Left lung (tissue), 14 donors: ENCODE measurements at places on chromosomes 12 and 14. TPM values are rescaled to one million over a fixed set of nuclear protein-coding genes. Genes with fewer than 3 reads are reported as not detected.

GRCh38 chr12:38411426-38411825 lies 94.9 kb downstream of the ALG10B start:
- DNase-seq = no peak

DNA sequence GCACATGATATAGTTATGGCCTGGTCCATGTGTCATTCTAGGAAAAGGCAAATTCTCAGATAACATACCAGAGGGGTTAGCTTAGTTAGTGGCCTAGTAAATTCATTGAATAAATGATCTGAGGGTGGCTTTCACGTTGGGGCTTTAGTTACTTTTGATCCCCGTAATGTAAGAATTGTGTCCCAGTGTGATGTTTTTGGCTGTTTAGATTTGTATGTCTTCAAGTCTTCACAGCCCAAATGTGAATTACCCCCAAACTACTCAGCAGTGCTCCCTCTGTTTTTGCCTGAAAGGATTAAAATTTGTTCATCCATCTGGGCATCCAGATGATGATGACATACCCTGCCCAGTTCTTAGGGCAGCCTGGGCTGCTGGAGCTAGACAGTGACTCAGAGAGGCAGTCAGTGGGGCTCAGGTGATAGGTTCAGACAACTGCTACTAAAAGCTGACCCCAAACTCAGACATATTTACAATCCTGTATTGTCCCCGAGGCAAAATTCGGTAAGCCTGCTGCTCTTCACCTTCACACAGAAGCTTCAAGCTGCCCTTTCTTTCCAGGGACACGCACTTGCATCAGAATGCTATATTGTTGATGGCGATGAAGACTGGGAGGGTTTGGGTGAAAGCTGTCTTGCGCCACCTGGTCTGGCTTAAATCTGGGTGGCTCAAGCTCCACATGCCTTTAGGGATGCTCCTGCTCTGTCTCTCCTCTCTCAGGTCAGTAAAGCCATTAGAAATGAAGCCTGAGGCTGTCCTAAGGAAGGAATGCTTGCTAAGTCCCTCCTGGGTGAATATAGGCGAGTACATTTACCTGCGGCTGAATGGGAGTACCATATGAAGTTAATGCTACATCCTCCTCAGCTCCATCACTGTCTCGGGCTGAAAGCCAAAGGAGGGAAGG lies 10.3 kb downstream of the GPRC5D start:
- no peak for DNase-seq

Gene AICDA
- total RNA-seq = 0.17 TPM

DNA sequence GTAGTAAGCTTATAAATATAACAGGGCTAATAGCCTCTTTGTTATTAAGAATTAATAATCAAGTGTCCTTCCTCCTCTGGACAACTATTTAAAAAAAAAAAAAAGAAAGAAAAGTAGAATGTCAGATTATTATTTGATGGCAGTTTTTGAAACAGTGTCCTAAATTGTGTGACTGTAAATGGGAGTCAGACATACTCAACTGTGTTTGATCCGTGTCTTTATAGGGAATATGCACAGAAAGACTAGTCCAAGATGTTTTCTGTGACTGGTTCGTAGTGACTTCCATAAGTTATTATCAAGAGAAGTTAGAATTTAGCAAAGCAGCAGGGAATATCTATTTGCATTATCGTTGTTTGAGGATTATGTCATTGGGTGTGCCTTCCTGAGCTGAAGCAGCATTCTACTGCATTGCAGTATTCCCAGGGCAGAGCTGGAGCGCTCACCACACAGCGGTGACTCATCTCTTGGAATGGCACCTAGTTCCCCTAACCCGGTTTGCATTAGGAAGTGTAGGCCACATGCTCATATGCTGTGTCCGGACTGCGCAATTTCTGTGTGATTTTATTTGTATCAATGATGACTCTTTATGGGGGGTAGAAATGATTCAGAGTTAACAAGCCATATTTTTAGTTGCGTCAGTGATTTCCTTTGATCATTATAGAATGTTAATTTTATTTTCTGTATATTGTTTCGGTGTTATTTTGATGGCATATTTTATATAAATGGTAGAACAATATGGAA lies 7.9 kb downstream of the DYNC1H1 start:
- DNase-seq = peak; percentile 84

GRCh38 chr12:29617407-29617803 lies 119.9 kb upstream of the OVCH1 start:
- DNase-seq = no peak

- DNase-seq = no peak
Observed at GRCh38 chr14:94643316-94644101, 31.3 kb downstream of the SERPINA3 start.

Gene CIROP
- total RNA-seq = not detected

Gene EFCAB11
- total RNA-seq = 5.4 TPM

- DNase-seq = no peak
Observed at GRCh38 chr14:64792871-64793560, 86.7 kb downstream of the SPTB start.

GRCh38 chr14:74144789-74145188 lies 60.0 kb downstream of the LIN52 start:
- DNase-seq = no peak

- DNase-seq = no peak
Observed at GRCh38 chr14:27506272-27506671, 908.4 kb upstream of the NOVA1 start.

- no peak for DNase-seq
Observed at GRCh38 chr12:51229116-51229809, 9.4 kb upstream of the DAZAP2 start.

Gene CRIP1
- total RNA-seq = 281 TPM

DNA sequence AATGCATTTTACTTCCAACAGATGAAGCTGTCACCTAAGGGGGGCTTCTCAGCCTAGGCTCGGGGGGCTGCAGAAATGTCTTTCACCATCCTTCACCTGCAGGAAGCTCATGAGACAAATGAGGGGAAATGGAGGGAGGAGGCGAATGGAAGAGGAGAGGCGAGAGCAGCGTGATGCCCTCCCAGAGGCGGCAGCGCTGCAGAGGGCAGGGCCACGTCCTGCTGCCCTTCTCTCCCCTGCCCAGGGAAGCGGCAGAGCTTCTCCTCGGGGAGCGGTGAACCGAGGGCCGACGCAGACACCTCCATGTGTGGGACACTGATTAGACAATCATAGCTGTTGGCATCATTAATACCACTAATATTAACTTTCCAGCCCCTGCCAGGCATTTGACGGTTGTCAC lies 78.3 kb downstream of the SERPINA3 start:
- DNase-seq = no peak

DNA sequence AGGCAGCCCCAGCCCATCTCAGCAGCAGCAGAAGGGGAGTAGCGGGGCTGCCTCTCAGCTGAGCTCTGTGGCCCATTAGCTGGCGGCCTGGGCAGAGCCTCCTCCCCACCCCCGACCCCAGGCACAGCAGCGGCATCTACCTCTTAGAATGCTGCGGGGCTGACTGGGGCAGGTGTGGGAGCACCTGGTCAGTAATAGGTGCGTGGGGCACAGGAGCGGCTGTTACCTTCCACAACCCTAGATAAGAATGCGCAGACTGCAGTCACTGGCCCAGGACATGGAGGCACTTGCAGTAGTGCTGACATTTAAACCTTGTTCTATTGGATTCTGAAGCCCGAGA lies 35.6 kb downstream of the SYNE3 start:
- no peak for DNase-seq

DNA sequence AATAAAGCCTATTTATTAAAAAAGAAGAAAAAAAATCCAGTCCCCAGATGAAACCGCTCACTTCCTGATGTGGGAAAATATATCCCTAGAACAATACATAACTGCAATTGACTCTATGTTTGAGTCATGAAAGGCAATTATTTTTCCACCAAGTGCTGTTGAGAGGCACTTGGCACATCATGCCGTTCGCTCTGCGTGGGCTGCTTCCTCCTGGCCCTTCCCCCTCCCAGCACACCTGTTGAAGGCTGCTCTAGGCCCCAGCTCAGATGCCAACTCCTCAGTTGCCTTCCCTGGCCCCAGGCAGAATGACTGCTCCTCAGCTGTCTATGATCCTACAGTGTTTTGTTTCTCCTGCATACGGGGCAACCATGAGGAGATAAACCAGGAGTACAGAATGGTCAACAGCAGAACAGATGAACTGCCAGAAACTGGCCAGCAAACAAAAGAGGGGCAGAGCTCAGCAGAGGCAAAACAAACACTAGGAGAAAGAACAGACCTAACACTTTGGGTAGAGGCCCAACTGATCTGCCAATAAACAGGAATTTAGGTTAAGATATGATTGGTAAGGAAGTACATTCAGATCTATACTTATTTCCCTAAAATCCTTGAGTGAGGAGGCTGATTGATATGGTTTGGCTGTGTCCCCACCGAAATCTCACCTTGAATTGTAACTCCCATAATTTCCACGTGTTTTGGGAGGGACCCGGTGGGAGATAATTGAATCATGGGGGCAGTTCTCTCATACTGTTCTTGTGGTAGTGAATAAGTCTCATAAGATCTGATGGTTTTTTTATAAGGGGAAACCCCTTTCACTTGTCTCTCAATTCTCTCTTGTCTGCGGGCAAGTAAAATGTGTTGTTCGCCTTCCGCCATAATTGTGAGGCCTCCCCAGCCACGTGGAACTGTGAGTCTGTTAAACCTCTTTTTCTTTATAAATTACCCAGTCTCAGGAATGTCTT lies 58.6 kb downstream of the SLC38A1 start:
- peak; percentile 80 for DNase-seq

DNA sequence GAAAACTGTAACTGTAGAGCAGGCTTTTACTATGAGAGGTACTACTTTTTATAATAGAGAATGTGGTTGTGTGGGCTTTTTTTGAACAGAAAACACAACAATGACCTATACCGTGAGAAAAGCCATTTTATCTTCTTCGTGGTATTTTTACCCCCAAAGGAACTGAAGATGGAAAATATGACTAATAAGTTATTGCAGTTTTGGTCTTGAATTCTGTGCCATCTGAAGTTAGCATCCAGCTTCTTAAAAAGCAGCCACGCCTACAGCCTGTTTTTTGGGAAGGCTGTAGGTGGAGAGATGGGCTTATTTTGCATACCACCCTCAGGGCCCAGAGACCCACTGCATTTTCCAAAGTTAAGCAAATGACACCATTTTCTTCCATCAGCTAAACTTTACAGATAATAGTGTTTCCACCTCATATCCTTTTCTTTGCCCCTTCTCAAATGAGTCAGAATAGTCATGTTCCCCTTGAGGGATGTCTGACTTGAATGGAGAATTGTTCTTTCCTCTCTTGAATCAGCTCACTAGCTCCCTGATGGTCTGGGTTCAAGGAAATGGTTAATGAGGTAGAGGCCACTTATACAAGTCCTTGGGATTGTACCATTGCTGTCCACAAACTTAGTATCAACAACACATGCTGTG lies 53.0 kb downstream of the TBC1D30 start:
- no peak for DNase-seq

Gene FOXN4
- total RNA-seq = not detected

GRCh38 chr12:59742841-59743240 lies 147.0 kb downstream of the SLC16A7 start:
- no peak for DNase-seq

DNA sequence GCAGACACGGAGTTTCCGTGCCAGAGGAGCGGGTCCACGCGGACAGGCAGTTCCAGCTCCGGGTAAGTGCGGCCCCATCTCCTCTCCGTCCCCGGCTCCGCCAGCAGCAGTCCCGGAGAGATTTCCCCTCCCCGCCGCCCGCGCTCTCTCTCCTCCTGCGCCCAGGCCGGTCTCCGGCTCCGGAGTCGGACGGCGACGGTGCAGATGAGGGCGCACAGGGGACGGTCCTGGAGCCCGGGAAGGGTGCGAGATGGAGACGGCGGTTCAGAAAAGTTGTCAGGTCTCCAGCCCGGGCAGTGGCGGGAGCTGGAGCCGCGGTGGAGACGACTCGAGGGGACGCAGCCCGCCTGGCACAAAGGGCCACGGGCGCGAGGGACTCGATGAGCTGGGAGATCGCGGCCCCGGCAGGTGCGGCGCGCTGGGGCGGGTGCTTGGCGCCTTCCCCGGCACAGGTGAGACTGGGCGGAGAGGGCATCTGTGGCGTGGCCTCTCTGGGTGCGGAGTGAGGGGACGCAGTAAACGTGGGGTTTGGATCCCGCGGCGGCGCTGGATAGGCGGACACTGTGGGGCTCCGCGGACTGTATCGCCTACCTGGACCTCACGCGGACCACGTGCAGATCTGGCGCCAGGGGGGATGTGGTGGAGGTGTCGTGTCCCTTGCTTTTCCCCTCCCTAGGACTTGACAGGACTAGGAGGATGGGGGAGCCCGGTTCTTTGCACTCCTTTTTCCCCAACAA lies 1540.3 kb upstream of the TMEM132C start:
- no peak for DNase-seq

Gene SELPLG
- total RNA-seq = 28.3 TPM

Gene SLC6A15
- total RNA-seq = 0.21 TPM

Gene PPP1R3E
- 11.3 TPM for total RNA-seq

DNA sequence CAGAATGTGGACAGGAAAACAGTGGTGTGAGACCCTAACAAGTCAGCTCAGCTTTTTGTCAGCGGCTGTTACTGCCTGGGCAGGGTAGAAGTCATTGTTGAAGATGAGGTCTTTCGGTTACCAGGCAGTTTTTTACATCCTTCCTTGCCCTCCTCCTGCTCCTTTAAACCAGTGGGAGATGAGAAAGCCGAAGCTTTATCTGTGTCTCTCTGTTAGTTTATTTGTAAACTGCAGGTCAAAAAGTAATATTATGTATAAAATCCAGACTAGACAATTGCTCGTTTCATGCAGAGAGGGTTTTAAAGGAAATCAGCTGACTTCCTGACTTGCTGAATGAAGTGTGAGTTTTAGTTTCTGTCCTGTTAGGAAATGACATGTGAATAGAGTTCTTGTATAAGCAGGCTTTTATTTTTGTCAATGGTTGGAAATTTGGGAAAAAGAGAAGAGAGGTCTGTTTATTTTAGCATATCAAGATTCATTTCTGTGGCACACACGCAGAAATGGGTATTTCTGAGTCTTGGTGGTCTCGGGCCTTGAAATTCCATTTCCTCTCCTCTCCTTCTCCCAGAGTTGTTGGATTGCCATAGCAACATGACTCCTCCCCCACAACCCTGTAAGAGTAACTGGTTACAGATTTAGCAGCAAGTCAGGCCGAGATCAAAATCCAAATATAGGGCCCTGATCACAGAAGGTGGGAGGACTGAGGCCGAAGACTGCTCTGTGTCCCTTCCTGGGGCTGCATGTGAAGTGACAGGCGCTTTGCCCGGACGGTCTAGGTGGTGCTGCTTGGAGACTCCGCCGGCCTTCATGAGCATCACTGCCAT lies 60.8 kb downstream of the SAMD4A start:
- DNase-seq = no peak

DNA sequence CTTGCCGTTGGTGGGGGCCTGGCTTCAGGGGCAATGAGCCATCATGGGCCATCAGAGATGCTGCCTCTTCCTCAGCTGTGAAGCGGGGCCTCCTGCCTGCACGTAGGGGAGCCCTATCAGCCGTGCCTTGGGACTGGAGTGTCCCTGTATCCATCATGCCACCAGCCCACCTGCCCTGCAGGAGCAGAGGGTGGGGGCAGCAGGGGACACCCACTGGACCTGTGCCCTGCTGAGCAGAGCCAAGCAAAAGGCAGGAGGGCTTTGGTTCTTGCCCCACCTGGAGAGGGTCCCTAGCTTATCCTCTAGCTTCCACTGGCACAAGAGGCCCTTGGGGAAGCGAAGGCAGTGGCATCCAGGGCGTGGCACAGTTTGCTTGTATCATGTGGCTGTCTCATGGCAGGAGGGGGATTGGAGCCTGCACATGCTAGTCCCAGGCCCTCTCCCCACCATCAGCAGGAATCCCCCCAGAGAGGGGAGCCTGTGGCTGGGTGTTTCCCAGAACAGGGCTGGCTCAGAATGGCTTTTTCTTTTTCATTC lies 10.1 kb downstream of the ADSS1 start:
- DNase-seq = no peak
